AG04450 (cell line): ENCODE measurements at places on chromosomes 3 and 15. TPM values are rescaled to one million over a fixed set of nuclear protein-coding genes. Genes with fewer than 3 reads are reported as not detected.

The CDHR4 gene
- 0.09 TPM in 1 of 2 replicates, not detected in the other for polyA plus RNA-seq

The CYP8B1 gene
- not detected in 2 replicates for polyA plus RNA-seq

The STX19 gene
- polyA plus RNA-seq: not detected in 2 replicates

The RPL29 gene
- polyA plus RNA-seq: 1,368 and 1,889 TPM in 2 replicates

The MKRN3 gene
- polyA plus RNA-seq: 1.2 TPM in 2 replicates

The WDR93 gene
- 0.05 TPM in 2 replicates for polyA plus RNA-seq

The SLMAP gene
- 29.7 and 40.2 TPM in 2 replicates for polyA plus RNA-seq

The RPS27L gene
- 501 and 610 TPM in 2 replicates for polyA plus RNA-seq

DNA sequence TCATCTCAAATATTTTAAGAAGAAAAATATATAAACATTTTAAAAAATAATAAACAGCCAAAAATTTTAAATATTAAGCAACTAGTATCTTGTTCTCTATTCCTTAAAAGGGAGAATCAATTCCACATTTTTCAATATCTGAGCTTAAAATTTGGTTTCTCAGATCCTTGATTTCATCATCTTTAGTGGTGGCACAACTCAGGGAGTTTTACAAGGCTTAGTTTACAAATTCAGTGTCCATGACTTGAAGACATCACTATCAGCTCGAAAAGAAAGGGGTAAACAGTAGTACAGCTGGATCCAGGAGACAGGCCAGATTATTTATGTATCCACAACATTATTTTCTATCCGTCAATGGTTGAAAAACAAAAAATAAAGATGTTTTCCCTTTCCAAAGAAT, 11.6 kb downstream of the IGF2BP2 start:
- DNase-seq: no peak

- DNase-seq: no peak
These were observed 1.4 kb downstream of the LCTL start for GRCh38 chr15:66564136-66565041.

GRCh38 chr15:34994925-34995324, 6.8 kb upstream of the ZNF770 start:
- no peak for DNase-seq

- no peak for DNase-seq
These were observed 32.9 kb upstream of the CYP11A1 start for GRCh38 chr15:74400313-74400860.

DNA sequence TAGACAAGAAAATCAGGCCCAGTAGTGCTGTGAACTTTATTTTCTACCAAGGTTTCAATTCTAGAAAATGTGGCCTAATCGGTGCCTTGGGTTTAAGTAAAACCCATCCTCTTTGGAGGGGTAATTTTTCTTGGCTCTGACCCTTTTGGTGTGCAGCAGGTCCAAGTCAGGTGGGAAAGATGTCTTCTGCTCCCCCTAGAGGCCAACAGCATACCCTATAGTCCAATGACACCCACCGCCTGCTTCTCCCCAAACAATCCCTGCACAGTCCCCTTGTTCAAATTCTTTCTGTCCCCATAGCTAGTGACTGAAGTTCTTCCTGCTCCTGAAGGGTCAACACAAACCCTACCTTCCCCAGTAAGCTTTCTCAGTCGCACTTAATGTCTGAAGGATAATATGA, 261.8 kb upstream of the GOLGA6L4 start:
- no peak for DNase-seq

GRCh38 chr3:186800285-186800684, 6.0 kb downstream of the RFC4 start:
- no peak for DNase-seq

GRCh38 chr15:90478846-90479481, 50.8 kb upstream of the CRTC3 start:
- DNase-seq: no peak

GRCh38 chr15:56184516-56184915, 59.2 kb downstream of the RFX7 start:
- DNase-seq: no peak

DNA sequence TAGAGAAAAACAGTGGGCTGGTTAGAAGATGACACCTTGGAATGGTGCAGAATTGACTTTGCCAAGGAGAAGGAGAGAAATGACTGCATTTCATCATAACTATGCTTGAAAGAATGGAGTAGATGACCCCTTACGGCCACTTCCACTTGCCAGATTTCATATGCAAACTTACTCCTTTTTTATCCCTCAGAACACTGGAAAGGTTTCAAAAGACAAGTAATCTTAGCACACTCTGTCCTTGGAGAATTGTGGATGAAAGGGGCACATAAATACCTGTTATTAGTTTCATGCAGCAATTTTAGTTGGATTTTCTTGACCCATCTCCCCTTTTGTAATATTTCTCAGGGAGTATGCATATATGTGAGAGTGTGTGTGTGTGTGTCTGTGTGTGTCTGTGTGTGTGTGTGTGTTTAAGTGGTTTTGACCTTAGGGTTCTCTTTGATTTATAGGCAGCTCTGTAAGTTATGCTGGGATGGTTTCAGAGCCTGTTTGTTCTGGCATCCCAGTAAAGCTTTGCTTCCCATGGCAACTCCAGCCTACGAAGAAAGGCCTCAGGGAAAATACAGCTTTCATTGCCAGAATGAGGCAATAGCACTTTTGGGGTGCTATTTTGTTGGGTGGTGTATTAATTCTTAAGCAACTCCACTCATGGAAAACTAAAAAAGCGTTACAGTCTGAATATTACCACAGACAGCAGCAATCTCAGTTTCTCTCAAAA, 122.2 kb upstream of the TP63 start:
- no peak for DNase-seq

DNA sequence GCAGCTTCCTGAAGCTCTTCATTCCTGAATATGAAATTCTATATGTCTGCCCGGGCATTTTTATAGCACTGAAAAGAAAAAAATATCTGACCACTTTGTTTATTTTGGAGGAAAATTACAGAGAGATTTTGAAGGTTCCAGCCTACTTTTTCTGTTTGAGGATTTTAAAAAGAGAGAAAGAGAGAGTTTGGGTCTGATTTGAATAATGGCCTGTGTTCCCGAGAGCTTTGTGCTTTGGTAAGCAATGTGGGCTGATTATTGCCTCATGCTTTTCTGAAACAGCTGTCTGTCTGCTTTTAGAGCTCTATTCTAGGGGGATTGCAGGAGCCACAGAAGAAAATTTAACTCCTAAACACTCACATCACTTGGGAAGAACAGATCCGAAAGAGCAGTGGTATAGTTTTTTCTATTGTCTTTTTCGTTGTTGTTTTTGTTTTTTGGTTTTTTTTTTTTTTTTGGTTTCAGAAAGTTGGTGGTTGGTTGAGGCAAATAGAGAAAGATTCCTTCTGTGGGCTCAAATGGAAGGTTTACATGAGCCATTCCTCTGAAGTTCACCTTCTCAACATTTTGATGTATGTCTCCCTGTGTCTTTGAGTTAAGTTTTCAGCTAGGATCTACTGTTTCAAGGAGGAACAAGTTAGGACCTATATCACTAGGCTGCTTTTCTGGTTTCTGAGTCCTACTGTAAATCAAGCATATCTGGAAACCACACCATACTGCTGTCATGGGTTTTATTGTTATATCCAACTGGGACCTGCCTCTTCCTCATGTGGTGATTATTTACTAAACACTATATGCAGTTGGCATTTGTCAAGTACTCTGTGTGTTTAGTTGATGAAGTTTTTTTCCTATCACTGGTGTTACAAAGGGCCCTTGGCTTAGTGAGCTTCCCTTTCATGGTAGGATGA, 178.9 kb downstream of the KCNMB2 start:
- no peak for DNase-seq

- no peak for DNase-seq
These were observed 77.2 kb downstream of the CEMIP start for GRCh38 chr15:80856400-80856799.

- DNase-seq: no peak
These were observed 76.2 kb downstream of the CORO2B start for GRCh38 chr15:68654786-68655560.

DNA sequence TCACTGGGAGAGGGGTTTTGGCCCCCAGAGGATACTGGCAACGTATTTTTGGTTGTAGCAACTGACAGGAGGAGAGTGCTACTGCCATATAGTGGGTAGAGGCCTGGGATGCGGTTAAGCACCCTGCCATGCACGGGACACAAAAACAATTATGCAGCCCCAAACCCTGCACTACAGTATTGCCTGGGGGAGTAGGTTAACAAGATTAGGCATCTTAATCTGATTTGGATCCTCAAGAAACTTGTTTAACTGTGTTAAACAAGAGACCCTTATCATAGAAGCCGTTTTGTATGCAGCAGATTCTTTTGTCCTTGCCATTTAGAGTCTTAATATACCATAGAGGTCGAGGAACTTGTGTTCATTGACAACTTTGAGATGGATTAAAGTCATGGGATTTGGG, 3.4 kb downstream of the PHLDB2 start:
- DNase-seq: no peak

DNA sequence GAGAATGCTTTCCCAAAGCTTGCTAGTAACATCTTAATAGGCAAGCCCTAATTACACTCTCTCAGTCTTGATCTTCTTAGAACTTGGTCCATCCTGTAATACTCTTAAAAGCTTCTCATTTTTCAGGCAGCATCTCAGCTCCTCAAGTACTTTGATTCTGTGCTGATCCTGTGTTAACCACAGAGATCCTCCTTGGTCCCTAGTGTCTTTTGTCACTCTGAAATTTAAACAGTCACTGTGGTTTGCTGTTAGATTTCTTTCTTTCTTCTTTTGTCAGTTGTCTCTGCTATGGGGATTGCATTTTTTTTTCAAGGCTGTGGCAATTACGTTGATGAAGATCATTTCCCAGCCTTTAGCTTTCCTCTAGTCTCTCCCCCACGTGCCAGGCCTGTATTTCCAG, 26.0 kb upstream of the UBE3A start:
- DNase-seq: no peak

GRCh38 chr3:156341831-156342416, 213.0 kb downstream of the SSR3 start:
- no peak for DNase-seq

DNA sequence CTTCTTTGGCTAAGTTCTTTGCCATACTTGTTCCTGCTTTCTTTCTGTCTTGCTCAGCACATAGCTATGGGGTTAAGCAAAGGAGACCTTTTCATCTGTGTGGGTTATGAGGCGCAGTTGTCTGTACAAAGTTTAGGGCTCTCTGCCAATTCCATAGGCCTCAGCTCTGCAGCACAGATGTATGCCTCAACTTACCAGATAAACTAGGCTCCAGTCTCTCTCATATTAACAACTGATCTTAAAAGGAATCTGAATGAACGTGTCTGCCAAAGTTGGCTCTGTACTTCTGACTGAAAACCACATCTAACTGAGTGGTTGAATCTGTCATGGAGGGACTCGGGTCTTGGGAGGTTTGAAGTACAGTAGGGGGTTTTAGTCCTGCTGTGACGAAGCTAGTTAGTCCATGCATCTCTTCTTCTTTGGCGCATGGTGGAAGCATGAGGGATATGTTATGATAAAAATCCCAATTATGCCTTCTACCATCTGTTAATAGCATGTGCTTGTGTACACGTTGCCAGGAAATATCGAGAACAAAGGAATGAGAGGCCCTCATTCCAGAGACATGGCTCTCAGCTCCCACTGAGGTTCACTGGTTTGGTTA, 114.6 kb upstream of the TSC22D2 start:
- peak; percentile 58 for DNase-seq

DNA sequence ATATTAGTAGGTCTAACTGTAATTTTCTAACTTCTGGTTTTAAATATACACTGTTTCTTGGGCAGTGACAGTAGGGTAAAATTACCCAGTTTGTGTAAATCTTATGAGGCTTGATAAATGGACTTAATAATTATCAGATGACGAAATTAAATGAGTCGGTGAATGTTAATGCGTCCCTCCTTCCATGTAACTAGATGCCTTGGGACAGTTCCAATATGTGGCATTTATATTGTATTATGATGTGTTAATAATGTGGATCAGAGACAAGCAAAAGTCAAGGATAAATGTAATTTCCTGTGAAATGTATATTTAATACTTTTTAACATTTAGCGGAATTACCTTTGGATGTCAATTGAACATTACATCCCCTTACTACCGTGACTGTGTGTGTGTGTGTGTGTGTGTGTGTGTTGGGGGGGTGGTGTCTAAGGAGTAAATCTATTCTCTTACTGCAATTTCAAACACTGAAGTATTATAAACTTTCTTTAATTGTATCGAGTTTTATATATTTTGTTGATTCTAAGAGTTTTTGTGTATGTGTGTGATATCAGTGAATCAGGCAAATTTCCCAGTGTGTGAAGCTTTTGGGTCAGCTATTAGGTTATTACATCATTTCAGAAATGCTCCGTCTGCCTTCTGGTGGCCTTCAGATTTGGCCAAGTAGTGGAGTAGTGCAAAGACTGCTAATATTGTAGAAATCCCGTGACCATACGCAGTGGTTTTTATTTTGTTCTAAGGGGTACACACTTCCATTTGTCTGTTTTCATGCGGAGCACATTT, 50.1 kb downstream of the CNTN4 start:
- DNase-seq: no peak

- no peak for DNase-seq
These were observed 6.9 kb downstream of the GALNT15 start for GRCh38 chr3:16181361-16181760.

- no peak for DNase-seq
These were observed 100.3 kb downstream of the ADAM10 start for GRCh38 chr15:58649175-58649574.

DNA sequence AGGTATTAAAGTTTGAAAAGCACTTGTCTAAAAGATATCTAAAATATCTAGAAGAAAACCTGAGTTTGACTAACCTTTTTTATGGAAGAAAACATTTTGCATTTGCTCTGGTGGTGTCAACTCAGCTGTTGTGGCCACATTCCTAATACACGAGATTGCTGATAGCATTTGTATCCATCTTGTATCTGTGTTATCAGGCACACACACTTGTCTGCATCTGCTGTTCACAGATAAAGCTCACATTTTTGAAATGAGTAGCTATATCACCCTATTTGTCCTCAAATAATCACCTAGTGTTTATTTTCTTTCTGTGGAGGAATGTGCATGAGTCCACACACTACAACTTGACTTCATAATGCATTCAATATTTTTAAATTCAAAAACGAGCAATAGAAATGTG, 632.3 kb upstream of the NR2F2 start:
- no peak for DNase-seq

- no peak for DNase-seq
These were observed 32.4 kb downstream of the TJP1 start for GRCh38 chr15:29789871-29790270.

DNA sequence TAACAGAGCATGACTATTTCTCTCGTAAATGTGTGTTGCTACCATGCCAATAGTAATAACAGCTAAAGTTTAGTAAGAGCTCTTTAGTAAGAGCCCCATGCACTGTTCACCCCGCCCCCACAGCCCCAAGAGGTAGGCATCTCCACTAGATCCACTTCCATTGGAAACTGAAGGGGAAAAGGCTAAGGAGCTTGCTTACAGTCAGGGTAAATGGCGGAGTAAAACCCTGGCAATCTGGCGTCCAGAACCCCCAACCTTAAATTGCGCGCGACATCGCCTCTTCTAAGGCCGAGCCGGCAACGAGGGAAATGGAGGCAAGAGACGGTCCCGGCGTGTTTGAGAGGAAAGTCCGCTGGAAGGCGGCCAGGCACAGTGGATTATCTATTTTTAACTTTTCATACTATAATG, 654 bp upstream of the C3orf38 start:
- no peak for DNase-seq

DNA sequence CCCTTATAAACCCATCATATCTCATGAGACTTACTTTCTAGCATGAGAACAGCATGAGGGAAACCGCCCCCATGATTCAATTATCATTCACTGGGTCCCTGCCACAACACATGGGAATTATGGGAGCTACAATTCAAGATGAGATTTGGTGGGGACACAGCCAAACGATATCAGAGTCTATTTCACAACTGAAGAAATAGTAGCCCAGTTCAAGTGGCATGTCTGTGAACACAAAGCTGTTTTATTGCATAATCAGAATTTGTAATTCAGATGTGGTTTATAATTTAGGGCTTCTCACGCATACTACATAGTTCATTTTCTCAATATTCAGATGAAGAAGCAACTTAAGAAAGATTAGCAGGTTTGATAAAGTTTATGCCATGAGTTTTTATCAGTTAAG, 1188.0 kb upstream of the ALCAM start:
- no peak for DNase-seq
